Mucosa of descending colon (tissue), 3 donors: ENCODE measurements at places on chromosomes 2 and 18.

DNA sequence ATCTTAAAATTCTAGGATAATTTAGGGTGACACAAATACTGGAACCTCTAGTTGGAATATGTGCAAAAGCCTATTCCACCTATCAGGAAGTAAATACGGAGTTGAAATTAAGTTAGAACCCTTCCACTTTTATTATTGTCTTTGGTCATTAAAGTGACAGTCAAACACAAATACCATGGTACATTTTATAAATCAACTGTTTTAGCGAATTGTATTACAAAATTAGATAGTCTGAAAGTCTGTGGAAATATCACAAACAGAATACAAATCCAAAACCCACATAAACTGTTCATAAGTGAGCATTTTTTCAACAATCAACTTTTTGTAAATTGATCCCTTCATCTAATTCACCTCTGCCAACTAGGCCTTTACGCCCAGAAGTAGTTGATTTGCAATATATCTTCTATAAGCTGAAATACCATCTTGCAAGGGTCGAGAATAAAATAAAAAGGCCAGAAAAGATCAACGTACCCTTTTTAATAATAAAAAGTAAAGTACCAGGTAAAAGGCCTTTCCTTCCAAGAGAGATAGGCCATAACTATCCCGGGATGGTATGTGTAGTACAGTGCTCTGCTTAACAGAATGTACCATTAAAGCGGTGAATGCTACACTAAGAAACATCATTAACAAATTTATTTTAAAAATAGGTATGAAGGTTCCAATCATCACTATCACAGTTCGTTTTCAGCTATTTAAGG, 1.3 kb downstream of the USP34 start:
- DNase-seq = no peak

GRCh38 chr2:182240862-182241371, 185.9 kb downstream of the PDE1A start:
- DNase-seq = peak; percentile 45

DNA sequence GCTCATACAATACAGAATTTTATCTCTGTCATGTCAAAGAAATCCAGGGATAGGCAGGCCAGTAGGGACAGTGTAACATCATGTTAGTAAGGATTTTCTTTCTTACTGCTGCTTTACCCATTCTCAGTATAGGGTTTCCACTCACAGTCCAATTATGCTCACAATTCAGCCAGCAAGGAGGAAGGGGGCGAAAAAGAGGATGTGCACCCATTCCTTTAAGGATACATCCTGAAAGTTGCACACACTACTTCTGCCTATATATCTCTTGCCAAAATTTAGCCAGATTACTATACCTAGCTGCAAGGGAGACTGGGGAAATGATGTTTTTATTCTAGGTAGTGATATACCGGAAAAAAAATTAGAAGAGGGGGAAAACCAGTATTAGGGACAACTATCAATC, 66.1 kb downstream of the BAZ2B start:
- DNase-seq = no peak

DNA sequence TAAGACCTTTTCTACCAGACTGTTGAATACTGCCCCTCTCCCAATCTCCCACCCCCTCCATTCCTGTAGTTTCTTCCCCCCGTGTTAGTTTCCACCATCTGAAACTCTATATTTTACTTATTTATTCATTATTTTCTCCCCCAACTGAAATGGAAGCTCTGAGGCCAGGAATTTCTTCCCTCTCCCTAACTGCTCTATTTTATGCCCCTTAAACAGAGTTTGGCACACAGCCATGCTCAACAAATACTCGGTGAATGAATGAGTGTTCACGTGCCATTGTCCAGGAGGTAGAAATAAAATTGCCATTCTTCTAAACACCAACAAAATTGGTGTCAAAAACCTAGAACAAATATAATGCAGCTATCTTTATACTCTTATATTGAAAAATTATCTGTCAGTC, 5.6 kb downstream of the ITGB1BP1 start:
- no peak for DNase-seq

DNA sequence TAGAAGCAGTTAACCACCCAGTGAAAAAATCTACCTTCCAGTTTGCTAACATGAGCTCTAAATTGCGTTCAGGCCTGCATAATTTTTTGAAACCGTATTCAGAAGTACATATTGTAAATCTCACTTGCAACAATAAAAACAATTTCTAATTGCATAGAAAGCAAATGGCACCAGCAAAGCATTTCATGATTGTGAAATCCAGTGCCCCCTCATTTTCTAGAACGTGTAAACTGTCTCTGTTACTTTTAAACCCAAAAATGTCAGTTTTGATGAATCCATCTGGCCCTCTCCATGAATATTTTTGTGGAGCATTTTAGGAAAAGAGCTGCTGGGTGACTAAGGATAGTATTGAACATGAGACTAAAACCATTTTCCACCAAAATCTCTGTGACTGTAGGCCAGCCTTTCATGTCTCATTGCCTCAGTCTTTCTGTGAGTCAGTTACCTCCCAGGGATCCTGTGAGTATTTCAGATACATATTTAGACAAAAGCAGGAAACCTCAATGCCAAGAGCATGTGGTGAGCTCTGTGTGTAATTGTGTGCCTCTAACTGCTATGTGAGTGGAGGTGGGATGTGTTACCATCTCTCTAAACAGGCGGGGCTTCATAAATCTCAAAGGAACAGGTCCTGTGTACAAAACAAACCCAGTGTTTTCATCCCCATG, 477.8 kb upstream of the DCC start:
- no peak for DNase-seq

DNA sequence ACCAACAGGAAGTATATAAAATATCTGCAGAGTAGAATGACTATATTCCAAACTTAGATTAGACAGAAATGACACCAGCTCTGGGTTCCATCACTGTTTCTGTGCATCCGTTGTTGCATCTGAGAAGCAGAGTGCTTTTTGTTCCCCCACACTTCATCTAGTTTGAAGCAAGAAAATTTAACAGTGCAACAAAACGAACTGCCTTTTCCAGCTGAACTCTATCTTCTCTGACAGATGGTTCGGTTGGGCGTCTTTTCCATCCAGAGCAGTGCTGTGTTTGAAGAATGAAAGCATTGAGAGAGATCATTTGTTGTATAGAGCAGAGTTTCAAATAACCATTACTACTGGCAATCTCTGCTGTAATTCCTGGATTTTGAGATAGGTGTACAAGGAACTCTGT, 757.5 kb downstream of the DPP10 start:
- DNase-seq = no peak

- no peak for DNase-seq
Observed at GRCh38 chr2:64021578-64021977, 2.4 kb upstream of the VPS54 start.

- DNase-seq = no peak
Observed at GRCh38 chr2:11532416-11533055, 1.3 kb upstream of the GREB1 start.

GRCh38 chr2:184597571-184597991, 748 bp upstream of the ZNF804A start:
- no peak for DNase-seq

DNA sequence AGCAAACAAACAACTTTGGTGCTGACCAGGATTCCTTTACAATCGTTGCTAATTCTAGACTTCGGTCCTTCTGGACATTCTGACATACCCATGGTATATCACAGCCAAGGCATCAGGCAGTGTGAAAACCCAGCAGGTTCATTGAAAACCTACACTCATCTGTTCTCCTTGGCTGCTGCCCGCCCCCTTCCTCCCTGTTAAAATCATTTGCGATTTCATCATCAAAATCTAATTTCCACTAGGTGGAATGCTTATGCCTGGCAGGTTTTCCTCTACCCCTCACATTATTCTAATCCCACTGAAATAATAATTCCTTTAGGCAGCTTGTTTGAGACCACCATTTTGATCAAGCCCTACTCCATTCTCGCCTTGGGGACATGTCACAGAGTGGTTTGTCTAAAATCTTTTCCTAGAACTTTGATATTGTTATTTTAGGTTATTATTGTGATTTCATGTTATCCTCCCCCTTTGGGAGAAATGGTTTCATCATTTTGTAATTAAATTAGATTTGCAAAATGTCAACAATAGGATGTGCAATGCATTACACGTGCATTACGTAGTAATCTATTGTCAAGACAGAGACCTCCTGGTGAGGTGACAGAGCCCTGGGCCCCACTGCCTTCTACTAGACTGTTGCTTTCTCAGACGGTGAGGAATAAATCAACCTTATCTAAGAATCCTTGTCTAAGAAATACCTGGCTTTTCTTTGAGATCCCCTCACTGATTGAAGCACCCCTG, 31.0 kb upstream of the ASPRV1 start:
- DNase-seq = no peak

DNA sequence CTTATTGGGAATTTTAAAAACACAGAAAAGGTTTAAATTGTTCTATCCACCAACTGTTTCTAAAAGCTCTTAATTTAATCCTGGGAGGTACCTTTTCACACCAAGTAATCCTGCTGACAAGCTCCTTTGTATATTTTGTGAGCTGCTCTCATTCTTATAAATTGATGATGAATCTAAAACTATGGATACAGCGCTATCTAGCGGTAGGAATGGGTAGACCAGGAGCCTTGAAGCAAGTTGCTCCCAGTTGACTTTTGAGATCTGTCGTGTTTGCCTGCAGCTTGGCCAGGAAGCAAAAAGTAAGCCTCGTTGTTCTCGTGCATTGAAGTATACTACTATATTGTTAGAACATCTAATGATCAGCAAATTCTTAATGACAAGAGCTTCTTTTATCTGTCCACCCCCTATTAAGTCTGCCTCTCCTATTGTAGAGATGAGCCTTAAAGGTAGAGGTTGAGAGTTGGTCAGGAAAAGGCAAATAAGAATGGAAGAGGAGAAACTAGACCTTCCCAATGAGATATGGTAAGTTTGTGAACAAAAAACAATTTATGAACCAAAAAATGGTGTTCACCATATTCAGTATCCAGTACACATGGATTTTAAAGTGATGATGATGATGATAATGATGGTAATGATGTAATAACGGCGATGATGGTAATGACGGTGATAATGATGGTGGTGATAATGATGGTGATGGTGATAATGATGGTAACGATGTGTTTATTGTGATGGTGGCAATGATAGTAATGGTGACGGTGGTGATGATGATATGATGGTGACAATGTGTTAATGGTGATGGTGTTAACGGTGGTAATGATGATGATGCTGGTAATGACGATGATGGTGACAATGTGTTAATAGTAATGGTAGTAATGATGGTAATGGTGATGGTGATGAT, 212.1 kb upstream of the NCKAP5 start:
- peak; percentile 85 for DNase-seq

DNA sequence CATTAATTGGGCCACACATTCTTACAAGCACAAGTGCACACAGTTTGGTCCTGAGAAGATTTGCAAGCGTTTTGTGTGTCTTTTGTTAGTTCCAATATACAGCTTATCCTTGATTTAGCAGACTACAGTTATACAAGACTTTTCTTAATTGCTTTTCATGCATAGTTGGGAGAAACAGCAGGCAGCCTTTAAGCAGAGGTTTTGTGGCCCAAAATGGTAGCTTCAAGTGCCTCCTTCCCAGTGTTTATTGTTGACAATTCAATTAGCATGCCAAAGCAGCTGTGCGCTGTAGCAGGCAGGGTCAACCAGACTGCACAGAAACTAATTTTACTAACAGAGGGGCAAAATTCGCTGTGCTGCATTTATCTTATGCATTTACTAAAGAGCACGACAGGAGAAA, 47.5 kb downstream of the FRZB start:
- no peak for DNase-seq

- DNase-seq = no peak
Observed at GRCh38 chr2:21642647-21643046, 518.9 kb downstream of the TDRD15 start.

DNA sequence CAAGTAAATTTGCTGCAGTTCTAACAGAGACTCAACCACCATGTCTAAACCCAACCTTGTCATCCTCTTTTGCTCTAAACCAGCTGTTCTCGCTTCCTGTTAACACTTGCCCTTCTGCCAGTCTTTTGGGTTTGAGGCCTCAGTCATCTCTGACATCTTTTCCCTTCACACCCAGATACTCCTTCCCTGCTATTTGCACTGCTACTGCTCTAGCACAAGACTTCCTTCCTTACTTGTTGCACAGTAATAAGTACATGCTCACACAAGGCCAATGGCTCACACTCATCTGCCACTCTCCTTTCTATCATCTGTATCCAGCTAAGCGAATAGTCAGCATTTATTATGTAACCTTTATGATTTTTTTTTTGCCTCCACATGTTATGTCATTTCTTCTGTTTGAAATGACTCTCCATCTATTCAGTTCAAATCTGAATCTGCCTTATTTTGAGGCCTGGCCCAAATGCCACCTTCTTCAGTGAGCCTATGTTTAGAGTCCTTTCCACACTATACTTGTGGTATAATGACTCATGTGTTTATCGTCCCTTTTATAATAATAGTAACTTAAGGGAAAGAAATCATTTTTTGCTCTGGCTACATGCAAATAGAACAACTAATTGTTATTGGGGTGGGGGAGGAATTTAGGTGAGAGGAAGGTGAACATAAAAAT, 22.5 kb upstream of the CDKL4 start:
- DNase-seq = no peak

- DNase-seq = no peak
Observed at GRCh38 chr2:152606081-152606480, 111.2 kb downstream of the PRPF40A start.

DNA sequence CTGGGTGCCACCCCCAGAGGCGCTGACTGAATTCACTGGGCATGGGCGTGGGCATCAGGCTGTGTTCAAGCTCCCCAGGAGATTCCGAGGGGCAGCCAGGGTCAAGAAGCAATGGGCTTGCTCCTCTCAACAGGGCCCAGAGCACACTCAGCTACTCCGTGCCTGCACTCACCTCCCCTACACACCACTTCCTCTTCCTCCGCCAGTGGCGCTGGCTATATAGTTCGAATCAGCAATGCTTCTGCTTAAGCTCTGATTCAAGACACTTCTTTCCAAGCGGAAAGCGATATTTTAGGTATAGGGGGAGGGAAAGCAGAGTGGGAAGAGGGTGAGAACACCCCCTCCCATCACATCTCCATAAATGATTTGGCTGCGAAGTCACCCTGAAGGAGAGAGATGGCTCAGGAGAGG, 42.1 kb downstream of the CRACDL start:
- DNase-seq = no peak

DNA sequence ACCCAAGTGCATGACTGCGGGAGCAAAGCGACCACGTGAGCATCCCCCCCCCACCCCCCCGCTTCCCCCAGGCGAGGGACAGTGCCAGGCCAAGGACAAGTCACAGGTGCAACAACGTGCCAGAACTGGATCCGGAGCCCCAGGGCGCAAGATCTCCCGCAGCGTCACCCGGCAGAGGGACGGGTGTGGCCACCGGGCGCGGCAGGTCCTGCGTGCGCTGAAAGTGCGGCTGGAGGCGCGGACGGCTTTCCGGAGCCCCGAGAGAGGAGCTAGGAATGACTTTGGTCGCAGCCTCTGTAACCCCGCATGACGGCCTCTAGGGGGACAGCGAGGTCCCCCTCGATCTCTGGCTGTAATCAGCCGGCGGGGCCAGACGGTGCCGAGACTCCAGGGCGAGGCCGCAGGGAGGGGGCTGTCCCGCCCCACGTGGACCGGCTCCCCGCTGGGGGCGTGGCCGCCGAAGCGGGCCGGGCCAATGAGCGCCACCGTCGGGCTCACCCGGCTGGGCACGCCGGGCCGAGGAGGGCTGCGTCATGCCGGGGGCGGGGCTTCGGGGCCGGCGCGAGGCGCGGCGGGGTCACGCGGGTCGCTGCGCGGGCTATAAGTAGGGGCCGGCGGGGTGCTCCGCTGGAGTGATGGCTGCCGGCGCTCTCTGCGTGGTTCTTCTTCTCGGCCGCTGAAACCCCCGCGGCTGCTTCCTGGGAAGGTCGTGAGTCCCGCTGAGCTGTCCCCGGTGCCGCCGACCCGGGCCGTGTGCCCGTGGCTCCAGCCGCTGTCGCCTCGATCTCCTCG, at the start of gene SLC20A1:
Gene SLC20A1 (plus strand): TSS at position 630 of the 792 bp plus-strand sequence. CDS start 890 bp downstream, outside the sequence.
- peak; percentile 94 for DNase-seq
